ENCODE measurements at places on chromosomes 5 and 9.

- DNase-seq = no peak
Observed at GRCh38 chr9:132237481-132237880, 75.6 kb downstream of the NTNG2 start.

DNA sequence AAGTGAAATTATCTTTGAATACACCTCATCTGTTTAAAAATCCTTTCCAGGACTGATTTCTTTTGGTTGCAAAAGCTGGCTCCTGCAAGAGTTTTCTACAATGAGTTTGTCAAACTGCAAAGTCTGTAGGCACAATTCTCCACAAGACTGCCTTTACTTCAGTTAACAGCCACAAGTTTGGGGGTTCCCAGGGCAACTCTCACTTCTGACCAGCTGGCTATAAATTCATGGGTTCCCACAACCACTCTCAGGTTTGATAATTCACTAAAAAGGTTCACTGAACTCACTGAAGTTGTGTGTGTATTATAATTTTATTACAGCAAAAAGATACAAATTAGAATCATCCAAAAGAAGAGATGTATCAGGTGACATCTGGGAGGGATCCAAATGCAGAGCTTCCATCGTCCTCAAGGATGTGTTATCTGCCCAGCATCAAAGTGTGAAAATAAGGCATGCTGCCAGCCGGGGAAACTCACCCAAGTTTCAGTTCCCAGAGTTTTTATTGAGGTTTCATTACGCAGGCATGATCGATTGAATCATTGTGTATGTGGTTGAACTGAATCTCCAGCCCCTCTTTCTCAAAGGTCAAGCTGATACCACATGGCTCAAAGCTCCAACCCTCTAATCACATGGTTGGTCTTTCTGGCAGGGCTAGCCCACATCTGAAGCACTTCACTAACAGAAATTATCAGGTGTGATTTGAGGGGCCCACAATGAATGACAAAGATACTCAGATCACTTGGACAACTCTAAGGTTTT, 19.0 kb upstream of the PSIP1 start:
- no peak for DNase-seq

DNA sequence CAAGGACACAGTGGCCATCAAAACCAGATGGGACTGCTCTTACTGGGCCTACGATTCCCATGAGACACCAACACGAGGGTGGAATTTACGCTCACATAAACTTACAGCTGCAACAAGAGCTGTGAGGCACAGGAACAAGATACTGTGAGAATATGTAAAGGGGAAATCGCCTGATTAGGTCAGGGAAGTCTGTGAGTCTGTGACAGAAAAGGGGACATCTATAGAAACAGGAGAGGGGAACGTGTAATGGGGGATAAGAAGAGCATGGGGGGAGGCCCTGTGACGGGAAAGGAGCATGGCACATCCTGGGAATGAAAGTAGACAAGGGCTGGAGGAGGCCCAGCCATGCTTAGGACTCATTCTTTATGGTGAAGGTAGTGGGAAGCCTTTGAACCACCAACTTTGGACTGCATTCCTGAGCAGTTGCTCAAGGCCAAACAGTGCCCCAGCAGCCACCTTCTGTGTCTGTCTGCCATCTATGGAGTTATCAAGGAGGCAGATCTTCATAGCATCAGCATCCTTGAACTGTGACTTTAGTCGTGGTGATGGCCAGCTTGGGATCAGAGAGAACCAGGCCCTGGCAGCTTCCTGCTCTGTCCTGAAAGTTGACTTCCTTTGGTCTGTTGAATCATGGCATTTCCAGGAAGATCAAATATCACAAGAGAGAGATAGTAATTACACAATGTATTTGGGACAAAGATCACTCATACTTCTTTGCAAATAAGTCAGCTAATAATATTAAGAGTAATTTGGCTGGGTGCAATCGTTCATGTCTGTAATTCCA, 87.9 kb upstream of the FAM169A start:
- DNase-seq = no peak

DNA sequence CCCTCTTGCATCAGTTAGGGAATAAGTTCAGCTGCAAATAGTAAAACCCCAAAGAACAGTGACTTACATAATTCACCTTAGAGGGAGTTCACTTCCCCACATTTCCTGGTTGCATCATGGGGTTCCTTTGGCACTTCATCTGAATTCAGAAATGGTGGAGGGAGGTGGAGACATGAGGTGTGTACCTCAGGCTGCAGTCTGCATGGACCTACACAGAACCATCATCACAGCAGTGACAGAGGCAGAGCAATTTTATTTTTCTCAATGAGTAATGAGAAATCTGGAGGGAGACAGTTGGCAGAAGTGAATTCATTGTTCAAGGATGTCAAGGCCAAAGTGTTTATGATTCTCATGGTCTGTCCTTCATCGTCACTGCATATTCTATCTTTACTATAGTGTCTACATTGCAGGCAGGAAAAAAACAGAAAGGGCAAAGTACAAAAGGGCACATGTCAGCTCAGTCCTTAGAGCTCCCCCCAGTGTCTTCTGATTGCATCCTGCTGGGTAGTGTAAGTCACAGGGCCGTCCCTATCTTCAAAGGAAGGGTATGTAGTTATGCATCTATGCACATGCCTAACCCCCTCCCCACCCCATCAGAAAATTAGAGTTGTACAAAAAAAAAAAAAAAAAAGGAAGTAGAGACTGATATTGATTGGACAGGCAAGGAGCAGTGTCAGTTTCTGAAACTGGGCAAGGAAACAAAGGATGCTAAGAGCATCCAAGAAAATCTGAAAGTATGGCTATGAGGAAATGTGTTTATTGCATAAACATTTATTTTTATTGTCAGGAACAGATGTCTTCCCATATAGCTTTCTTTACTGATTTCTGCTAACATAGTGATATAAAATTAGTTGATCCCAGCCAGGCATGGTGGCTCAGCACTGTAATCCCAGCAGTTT, 132.7 kb upstream of the APC start:
- DNase-seq = no peak

DNA sequence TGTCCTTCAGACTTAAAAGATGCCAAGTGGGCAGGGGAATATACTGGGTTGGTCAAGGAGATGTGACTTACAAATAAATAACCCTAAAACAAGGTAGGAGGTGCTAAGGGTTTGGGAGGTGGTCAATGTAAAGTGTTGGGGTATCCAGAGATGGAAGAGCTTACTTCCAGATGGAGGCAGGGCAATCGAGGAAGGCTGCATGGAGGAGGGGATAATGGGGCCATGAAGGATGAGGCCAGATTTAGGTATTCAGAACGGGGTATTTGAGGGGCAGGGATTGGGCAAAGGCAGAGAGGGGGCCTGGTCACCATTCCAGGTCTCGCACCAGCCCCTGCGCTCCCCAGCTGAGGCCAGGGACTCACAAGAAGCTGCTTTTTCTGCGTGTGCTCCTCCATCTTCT, 57.9 kb upstream of the FBXW11 start:
- no peak for DNase-seq

GRCh38 chr5:76383126-76383832, 19.8 kb upstream of the IQGAP2 start:
- no peak for DNase-seq

DNA sequence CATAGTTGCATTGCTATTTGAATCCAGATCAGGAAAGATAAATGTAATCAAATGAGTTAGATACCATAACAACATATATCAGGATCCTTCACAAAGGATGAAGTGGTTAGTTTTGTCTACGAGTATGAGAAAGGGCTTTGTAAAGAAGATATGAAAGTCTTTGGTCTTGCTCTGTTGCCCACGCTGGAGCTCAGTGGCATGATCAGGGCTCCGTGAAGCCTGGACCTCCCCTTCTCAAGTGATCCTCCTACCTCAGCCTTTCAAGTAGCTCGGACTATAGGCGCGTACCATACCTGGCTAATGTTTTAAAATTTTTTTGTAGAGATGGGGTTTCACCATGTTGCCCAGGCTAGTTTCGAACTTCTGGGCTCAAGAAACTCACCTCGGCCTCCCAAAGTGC, 1.8 kb downstream of the SMC5 start:
- no peak for DNase-seq

GRCh38 chr5:174720612-174721529, 3.5 kb upstream of the MSX2 start:
- DNase-seq = peak; percentile 78

GRCh38 chr5:112958093-112959088, 18.2 kb upstream of the DCP2 start:
- DNase-seq = peak; percentile 68

GRCh38 chr5:60267907-60268306, 374.4 kb upstream of the PDE4D start:
- no peak for DNase-seq

DNA sequence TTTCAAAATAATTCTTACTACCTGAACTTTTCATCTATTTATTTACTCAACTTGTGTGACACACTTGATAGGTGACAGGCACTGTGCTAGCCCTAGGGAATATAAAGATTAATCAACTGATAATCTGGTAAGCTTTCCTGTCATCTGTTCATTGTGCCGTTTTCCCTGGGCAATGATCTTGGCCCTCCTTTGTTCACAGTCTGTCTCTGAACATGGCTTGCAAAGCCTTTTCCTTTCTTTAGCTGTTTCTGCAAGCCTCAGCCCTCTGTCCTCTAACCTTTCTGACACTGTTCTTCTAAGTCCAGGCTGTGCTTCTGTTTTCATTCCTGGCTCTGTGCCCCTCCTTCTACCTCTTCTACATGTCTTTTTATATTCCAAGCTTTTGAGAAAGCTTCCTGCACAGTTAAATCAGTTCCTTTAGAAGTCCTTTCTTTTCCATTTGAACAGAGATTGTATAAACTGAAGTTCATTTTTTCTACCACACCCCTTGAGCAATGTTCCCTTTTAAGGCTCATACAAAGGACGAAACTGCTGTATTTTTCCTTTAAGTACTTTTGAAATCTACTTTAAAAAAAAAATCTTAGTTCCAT, 803.0 kb upstream of the ZNF608 start:
- peak; percentile 75 for DNase-seq

GRCh38 chr9:4873066-4873465, 80.3 kb downstream of the RCL1 start:
- no peak for DNase-seq

- peak; percentile 86 for DNase-seq
Observed at GRCh38 chr5:73443829-73444498, 4.6 kb downstream of the FOXD1 start.

GRCh38 chr9:27701587-27701986, 128.3 kb upstream of the C9orf72 start:
- DNase-seq = peak; percentile 80

GRCh38 chr5:94467954-94468930, 150.2 kb downstream of the KIAA0825 start:
- DNase-seq = no peak

GRCh38 chr9:115456515-115456914, 338.6 kb upstream of the TNC start:
- no peak for DNase-seq

DNA sequence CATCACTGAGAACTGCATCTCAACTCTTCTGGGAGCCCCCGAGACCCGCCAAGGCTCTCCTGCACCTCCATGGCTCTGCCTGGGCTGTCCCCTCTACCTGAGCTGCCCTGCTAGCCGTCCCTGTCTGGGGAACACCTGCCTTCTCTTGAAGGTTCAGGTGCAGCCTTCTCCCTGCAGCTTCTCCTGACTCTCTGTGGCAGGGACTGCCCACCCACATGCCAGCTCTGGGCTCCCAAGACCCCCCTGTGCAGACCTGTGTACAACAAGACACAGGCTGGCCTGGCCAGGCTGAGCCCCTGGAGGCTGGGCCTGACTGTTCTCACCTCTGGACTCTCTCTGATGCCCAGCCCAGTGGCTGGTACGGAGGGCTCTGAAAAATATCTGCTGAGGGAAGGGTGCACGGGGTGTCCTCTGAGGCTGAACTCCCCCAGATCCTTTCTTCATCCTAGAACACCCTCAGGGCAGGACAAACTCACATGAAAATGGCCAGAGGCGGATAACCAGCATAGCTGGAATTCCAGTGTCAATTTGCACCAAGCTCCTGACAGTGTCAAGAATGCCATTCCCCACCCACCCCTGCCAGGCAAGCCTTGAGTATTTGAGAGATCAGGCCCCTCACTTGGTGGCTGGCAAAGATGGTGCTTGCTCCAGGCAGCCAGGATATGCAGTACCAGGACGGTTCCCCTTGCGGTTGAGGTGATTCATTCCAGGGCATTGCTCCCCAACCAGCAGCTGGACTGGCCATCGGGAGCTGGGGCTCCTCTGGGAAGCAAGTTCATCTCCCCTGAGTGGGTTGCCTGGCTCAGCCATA, 40.9 kb upstream of the SLC25A51 start:
- DNase-seq = peak; percentile 56

- DNase-seq = no peak
Observed at GRCh38 chr9:132994410-132995120, 16.1 kb downstream of the GFI1B start.

DNA sequence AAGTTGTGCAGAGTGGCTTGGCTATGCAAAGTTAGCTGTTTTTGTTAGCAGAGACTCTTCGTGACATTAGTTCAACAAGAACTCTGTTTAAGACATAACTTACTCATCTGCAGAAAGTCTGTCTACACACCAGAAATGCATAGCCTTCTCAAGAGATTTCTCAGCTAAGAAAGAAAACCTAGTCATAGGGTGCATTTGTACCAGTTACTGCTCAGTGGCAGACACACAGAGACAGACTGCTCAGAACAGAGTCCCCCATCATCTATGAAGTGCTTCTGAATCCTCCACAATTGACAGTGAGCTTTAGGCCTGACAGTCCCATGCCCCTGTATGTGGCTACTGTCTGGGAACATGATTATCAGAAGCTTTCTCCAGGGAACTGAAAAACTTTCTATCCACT, 56.1 kb upstream of the IFNK start:
- DNase-seq = no peak

GRCh38 chr5:156850206-156850751, at the start of gene PPP1R2B:
Gene PPP1R2B, plus strand, starts transcription at chr5:156850295. Its CDS starts 268 bp downstream, at chr5:156850563.
- DNase-seq = no peak

DNA sequence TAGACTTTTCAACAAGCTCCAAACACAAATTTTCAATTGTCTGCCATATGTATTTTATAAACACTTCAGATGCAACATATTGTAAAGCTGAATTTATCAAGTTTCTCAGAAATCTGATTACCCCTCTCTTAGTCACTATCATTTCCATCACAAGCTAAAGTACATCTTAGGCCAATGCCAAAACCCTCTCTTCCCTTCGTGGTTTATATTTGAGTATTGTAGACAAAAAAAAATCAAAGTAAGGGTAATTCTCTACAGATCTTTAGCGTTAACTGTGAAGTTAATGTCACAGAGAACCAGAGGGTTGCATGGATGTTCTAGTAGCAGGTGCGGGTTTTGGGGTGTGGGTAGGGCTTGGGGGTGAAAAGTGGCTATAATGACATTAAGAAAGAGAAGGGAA, 387.7 kb upstream of the PTGER4 start:
- DNase-seq = no peak

DNA sequence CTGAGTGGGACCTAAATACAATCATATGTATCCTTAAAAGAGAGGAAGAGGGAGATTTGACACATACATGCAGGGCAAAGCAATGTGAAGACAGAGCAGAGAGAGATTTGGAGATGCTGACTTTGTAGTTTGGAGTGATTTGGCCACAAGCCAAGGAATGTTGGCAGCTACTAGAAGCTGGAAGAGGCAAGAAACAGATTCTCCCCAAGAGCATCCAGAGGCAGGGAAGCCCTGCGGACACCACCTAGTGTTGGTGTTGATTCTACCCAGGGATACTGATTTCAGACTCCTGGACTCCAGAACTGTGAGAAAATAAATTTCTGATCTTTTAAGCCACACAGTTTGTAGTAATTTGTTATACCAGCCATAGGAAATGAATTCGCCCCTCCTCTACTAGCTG, 64.9 kb upstream of the OSMR start:
- peak; percentile 63 for DNase-seq

- peak; percentile 55 for DNase-seq
Observed at GRCh38 chr5:123119334-123119986, 30.4 kb downstream of the PRDM6 start.
